ENCODE measurements at places on chromosomes 6 and 20.

GRCh38 chr6:36028088-36028876, 674 bp downstream of the MAPK14 start:
- DNase-seq = peak; percentile 24

DNA sequence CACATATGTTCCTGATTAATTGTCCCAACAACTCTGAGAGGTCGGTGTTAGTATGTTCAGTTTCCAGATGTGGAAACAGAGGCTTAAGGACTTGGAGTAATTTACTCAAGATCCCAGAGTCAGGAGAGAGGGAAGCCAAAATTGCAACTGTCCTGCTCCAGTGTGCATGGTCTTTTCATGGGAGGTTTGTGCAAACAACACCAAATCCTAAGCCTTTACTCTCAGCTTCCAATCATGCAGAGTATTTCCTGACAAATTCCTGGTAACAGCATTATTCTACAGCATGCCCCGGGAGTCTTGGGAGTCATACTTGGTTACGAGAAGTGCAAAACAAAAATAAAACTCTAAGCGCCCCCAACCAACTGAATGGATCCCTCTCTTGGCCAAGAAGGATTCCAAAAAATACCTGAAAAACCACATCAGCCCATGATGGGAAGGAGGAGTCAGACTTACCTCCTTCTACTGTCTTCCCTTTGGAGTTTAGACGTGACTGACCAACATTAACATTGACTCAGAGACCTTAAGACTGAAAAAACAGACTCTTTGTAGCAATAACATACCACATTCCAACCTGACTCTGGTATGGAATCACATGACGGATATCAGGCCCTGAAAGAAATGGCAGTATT, 30.8 kb upstream of the PPP1R3G start:
- DNase-seq = no peak

DNA sequence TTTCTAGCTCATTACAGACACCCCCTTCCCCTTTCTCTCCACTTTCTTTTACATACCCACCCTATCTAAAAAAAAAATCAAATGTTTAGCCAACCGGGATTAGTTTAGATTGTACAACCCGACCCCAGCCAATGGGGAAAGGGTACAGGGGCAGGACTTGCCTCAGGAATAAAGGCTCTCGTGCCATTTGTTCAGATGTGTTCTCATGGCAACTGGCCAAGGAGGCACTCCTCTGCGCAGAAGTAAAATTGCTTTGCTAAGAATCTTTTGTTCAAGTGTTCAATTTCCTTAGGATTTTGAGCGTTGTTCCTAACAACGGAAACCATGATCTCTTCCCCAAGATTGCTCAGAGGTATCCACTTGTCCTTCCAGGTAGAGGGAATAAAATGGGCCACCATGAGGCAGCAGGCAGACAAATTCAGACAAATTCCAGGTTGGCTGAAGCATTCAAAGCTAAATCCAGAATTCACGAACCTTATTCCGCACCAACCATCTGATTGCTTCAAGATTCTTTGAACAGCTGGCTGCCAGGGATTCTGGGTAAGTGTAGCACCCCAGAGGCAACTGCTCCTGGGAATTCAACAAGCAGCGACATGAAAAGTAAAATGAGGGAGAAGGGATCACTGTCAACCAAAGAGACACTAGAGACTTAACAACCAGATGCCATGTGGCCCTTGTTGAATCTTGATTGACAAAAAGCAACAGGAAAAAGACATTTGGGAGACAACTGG, 431.8 kb downstream of the PREX1 start:
- DNase-seq = no peak

- no peak for DNase-seq
Measured at GRCh38 chr6:45902984-45903383, 112.7 kb downstream of the CLIC5 start.

GRCh38 chr20:51910321-51911050, 108.2 kb upstream of the SALL4 start:
- DNase-seq = no peak

- DNase-seq = no peak
Measured at GRCh38 chr6:42720739-42721138, 1.7 kb downstream of the PRPH2 start.

DNA sequence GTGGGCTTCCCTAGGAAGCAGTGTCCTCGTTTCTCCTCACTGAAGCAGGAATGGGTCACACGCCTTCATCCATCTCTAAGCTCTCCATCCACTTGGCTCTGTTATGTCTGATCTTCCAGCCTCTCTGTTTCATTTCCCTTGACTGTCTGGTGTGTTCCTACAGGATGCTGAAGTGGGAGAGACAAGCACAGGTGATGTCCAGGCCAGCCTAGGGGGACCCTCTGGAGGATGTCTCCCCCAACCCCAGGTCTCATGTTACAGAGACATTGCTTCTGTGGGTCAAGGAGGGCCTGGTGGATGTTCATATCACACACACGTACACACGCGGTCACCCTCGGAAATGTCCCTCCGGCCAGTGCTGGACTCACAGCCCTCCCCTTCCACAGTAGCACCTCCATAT, 229.9 kb downstream of the CDC5L start:
- no peak for DNase-seq

- DNase-seq = no peak
Measured at GRCh38 chr6:68192988-68193387, 442.1 kb upstream of the ADGRB3 start.

GRCh38 chr6:82249381-82250253, 2.1 kb upstream of the IBTK start:
- DNase-seq = no peak

- DNase-seq = peak; percentile 60
Measured at GRCh38 chr6:166958926-166959861, 2.8 kb upstream of the RNASET2 start.
